NCI-H82 (cell line): ENCODE measurements at places on chromosomes 4 and X.

- no peak for DNase-seq
These were observed 882.7 kb upstream of the PCDH10 start for GRCh38 chr4:132266374-132266773.

DNA sequence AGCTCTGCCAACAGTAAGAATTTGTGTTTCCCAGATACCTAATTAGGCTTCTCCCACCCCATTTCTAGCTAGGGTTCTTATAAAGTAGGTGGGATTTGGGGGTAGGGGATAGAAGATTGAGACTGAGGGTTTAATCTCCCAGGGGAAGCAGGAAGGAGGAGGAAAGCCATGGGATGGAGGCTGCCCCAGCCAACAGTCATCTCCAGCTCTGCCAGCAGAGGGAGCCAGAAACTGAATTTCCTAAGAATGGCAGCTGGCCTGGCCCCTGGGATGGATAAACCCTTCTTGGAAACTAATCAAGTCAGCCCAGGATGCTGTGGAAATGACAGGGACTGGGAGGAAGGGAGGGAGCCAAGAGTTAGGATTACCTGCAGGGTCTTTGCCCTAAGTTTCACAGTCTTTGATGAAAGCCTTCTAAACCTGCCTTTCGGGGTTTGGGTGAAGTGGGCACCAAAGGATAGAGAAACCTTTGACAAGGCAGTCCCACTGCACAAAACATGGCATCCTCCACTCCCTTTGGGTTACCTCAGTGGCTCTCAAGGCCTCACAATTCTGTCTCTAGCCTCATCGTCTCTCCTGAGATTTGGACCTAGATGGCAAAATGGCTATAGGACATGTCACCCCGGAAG lies 6.7 kb upstream of the ERCC6L start:
- DNase-seq: peak; percentile 92

DNA sequence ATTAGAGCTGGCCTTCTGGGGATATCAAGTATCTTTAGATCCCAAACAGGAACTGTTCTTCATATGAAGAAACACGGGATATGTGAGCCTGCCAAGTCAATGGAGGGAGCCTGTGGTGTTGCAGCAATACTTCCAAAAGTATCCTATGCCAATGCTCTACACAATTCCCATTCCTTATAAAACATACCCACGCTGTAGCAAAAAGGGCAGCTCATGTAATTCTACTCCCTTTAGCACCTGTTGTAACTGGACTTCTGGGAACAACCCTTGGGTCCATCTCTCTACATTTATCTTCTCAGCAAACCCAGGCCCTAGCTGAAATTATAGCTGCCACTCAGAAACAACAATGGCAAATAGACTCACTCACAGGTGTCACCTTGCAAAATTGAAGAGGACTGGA lies 12.5 kb upstream of the NAF1 start:
- DNase-seq: no peak

- DNase-seq: no peak
These were observed 300.3 kb upstream of the ARSJ start for GRCh38 chr4:114279711-114280110.

- no peak for DNase-seq
These were observed 209.7 kb upstream of the BOD1L1 start for GRCh38 chr4:13836946-13837912.

DNA sequence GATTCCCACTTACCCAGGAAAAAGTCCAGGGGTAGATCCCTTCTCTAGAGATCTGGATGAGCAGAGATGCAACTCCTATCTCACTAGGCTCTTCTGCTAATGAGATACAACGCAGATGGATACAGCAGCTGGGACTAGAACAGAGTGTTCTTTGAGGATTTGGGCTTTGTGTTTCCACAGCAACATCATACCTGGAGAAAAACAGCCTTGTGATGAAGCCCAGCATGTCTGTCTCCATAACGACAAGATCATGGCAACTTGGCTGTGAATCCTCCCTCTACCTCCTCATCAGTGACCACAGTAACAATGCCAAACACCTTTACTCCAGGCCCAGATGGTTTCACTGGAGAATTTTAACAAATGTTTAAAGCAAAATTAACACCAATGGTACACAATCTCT lies 80.1 kb downstream of the RCHY1 start:
- DNase-seq: peak; percentile 26

GRCh38 chr4:83917572-83917971 lies 381.7 kb downstream of the GPAT3 start:
- no peak for DNase-seq

DNA sequence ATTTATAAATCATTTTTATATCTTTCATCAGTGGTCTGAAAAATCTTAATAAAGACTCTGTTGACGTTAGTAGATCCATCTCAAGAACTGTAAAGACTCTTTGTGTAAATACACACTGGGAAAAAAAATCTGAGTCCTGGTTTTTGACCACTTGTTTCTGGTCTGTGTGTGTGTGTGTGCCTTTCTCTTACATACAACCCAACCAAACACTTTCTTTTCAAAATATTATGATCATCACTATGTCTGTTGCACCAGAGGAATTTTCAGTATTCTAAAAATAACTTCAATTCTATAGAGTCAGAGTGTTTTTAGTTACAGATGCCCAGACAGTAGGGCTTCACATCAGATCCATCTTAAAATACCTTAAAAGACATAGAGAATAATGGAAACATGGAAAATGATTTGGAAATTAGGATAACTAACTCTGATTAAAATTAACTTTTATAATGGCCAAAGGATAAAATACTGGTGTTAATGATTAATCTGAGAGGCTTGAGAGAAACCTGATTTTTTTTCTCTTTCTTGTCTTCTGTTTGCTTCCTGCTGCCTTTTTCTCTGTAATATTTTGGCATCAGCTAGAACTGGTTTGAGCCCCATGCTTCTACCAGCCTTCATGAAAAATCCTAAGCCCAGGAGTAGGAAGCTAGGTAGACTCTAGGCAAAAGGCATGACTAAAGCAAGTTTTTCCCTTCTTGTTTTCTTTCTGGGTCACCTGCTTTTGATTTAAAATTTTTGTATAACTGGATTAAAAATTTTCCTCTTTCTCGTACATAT lies 99.7 kb downstream of the ATXN3L start:
- DNase-seq: no peak

- no peak for DNase-seq
These were observed 60.7 kb downstream of the CASK start for GRCh38 chrX:41862562-41863184.

- peak; percentile 54 for DNase-seq
These were observed 25.3 kb upstream of the TRIM60 start for GRCh38 chr4:165006456-165006855.

GRCh38 chrX:30246769-30247489 lies at the start of gene MAGEB1:
Gene MAGEB1 (plus strand): TSS chrX:30247146. CDS start chrX:30250494, 3,348 bp downstream.
- DNase-seq: peak; percentile 41

DNA sequence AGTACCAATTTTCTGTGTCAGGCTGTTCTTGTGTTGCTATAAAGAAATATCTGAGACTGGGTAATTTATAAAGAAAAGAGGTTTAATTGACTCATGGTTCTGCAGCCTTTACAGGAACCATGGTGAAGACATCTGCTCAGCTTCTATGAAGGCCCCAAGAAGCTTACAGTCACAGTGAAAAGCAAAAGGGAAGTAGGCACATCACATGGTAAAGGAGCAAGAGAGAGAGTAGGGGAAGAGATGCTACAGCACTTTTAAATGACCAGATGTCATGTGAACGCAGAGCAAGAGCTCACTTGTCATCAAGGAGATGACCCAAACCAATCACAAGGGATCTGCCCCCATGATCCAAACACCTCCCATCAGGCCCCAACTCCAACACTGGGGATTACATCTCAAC lies 174.3 kb downstream of the ATP10D start:
- DNase-seq: no peak

- DNase-seq: peak; percentile 66
These were observed 1.9 kb downstream of the LGI2 start for GRCh38 chr4:25028851-25029250.

- no peak for DNase-seq
These were observed 59.6 kb downstream of the ANXA3 start for GRCh38 chr4:78611215-78611558.

DNA sequence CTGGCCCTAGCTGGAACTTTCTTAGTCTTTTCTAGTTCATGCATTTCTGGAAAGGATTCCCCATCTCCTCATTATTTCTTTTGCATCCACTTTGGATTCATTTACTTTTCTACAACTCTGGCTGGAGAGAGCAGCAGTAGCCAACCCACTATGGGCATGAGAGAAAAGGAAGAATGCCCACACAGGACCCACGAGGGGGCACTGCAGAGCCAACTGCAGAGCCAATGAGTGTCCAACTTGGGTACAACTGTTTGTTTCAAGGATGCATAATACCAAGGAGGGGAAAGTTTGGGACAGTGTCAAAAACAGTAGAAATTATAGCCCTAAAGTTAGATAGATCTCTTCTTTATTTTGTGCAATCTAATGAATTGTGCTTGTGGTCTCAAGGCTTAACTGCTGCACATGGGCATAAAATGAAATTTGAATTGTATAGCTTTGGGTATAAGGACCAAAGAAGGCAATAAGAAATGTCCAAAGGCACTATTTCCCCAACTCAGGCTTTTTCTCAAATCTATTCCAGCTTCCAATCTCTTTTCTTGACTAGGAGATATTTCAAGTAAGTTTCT lies 230.6 kb downstream of the NSUN7 start:
- peak; percentile 53 for DNase-seq

DNA sequence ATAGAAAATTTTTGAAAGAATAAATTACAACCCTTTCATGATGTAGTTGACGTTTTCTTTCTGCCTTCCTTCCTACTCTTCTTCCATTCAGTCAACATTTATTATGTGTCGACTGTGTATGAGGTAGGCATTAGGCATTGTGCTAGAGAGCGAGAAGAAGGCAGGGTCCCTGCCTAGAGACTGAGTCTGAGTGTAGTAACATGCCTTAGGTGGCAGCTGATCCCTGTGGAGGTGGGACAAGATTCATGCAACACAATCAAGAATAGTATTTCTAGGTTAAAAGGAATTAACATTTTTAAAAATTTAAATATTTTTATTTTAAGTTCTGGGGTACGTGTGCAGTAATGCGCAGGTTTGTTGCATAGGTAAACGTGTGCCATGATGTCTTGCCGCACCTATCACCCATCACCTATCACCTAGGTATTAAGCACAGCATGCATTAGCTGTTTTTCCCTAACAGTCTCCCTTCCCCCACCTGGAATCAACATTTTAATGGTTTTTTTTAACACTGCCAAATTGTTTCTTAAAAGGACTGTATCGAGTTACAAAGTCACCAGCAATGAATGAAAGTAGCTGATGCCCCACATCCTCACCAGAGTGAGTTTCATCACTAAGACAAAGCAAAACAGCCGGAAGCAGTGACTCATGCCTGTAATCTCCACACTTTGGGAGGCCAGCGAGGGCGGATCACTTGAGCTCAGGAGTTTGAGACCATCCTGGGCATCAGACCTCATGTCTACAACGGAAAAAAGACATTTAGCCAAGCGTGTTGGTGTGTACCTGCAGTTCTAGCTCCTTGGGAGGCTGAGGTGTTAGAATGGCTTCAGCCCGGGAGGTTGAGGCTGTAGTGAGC lies 84.0 kb downstream of the WWC2 start:
- peak; percentile 4 for DNase-seq

DNA sequence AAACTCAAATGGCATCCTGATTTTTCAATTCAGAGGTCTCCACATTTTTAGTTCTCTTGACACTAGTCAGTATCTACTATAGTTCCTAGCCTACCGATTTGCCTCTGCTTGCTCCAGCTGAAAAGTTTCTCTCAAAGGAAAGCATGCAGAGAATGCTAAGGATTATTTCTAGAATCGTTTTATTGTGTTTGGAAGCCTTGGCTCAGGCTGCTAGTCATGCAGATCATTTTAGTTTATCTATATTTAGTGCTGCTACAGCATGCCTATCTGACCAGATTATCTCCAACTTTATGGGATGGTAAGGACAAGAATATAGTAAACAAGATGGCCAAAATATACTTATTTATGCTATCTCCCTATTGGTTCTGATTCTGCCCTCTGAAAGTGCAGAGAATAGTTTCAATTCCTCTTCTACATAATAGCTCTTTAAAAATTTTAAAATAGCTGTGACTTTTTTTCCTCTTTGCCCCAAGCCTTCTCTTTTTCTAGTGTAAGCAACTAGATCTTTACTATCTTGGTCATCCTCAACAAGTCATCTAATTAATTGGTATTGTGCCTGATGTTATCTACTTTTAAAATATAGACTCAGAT lies 15.7 kb upstream of the DRP2 start:
- no peak for DNase-seq

DNA sequence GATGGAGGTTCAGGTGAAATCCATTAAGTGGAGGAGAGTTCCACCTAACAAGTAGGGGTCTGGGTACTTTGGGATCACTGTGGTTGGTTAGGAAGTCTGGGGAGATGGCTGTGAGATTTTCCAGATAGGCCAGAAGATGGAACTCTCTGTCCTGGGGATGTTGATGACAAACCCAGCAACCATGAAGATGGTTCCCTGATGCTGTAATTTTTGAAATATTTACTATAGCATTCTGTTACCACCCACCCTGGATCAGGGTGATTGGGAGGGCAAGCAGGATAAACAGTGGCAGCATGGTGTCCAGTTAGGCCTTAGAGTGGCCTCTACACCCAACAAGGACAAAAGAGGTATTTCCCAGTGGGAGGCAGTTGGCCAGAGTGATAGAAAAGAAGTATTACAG lies 15.9 kb upstream of the NELFA start:
- no peak for DNase-seq

DNA sequence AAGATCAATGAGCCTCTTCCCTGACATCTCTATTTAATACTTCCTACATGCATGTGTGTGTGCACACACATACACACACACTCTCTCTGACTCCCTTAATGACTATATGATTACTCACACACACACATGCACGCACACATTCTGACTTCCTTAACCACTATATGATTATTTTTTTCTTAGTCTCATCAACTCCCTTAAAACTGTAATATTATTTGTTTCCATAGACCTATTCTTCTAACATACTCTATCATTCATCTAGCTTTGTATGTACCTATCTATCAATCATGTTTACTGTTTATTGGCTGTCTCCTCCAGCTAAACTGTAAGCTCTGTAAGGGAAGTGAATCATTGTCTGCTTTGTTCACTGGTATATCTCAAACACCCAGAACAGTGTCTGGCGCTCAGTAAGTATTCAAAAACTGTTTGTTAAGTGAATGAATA lies 236.6 kb downstream of the RASL11B start:
- no peak for DNase-seq

- no peak for DNase-seq
These were observed 7.0 kb downstream of the PRSS12 start for GRCh38 chr4:118345813-118346212.

GRCh38 chr4:62881901-62882300 lies 1527.3 kb downstream of the TECRL start:
- no peak for DNase-seq

DNA sequence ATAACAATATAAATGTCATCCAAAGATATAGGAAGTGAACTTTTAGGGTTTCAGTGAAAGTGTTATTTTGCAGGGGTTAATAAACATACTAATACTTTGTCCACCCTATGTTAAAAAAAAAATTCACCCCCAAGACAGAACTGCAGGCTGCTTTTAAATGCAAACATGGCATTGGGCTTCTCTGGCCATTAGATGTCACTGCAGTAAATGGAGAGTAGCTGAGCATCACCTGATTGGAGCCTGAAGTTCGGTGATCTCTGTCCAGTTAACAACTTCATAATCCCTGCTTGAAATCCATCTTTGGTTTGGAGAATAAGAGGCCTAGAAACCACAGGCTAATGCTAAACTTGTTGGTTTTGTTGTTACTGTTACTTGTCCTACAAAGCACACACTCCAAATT lies 18.7 kb downstream of the SLC25A43 start:
- peak; percentile 26 for DNase-seq

- DNase-seq: peak; percentile 20
These were observed 33.8 kb downstream of the LONRF3 start for GRCh38 chrX:119008110-119008744.
